ENCODE measurements at places on chromosomes 4 and X.

- DNase-seq, result no peak
Measured at GRCh38 chr4:7530082-7530481, 95.4 kb upstream of the PSAPL1 start.

- no peak for DNase-seq
Measured at GRCh38 chr4:139834226-139834662, 168.6 kb downstream of the MGST2 start.

GRCh38 chrX:115912372-115912897 is 258.1 kb upstream of the AGTR2 start:
- no peak for DNase-seq

- DNase-seq, result no peak
Measured at GRCh38 chr4:142535009-142535408, 311.1 kb downstream of the INPP4B start.

- DNase-seq, result no peak
Measured at GRCh38 chr4:139857021-139857420, 191.4 kb downstream of the MGST2 start.

DNA sequence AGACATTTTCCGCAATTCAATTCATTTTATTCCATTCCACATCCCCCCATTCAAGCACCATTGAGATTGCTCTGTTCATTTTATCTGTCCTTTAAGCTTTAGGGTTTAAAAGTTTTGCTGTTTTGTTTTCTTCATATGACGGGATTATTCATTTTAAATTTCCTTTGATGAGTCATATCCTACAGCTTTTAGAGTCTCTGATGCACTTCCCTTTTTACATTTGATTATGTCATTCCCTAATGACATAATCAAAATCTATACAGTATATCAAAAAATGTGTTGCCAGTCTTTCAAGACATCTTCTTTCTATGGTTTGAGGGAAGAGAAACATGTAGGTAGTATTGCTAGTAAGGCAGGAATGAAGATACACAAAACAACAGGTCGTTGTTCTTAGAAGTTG is 456.3 kb downstream of the PDGFC start:
- DNase-seq, result no peak

- no peak for DNase-seq
Measured at GRCh38 chr4:39124885-39125599, 57.3 kb upstream of the WDR19 start.

DNA sequence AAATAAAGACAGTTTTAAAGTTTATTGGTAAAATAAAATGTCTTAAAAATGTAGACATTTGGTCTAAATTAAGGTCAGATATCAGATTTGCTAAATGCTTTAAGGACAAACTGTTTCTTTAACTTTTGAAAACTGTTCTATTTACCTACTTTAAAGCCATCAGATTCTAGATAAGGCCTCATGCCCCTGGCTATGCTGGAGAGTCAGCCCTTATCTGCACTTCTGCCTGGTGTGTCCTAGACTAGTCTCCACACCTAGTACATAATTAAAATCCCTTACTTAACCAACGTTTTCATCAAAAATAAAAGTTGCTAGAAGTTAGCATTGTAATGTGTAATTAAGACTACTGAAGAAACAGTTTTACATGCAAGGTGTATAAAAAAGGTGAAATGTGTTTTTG is 25.6 kb downstream of the HSD17B11 start:
- DNase-seq, result no peak

- DNase-seq, result no peak
Measured at GRCh38 chr4:1524761-1525160, 118.5 kb upstream of the NKX1-1 start.

- no peak for DNase-seq
Measured at GRCh38 chrX:155031657-155032056, 5.0 kb downstream of the FUNDC2 start.

GRCh38 chrX:132015875-132016274 is 7.2 kb upstream of the STK26 start:
- no peak for DNase-seq

DNA sequence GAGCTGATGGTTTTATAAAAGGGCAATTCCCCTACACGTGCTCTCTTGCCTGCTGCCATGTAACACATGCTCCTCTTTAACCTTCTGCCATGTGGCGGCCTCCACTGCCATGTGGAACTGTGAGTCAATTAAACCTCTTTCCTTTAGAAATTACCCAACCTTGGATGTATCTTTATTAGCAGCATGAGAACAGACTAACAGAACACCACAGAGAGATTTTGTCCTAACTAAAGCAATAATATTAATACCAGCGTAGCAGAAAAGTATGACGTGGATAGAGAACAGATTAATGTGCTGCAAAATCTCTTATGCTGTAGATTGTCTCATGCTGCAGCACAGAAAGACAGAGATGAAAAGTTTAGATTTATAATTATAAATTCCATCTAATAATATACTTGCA is 23.1 kb downstream of the AIMP1 start:
- DNase-seq, result no peak

DNA sequence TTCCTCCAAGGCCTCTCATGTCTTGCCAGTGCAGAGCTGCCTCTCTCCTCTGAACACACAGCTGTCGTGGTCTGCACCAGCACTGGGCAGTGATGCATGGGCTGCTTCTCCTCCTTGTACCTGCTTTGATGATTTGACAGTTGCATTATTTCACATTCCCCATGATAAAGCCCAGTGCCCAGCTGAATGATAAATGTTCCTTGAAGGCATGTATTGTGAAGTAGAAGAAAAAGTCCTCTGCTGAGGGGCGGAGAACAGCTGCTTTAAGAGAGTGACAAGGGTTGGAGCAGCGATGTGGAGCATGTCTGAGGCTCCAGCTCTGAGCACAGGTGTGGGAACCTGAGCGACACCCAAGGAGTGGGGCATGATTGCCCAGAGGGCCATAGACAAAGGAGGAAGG is 21.1 kb upstream of the TRIM2 start:
- no peak for DNase-seq

DNA sequence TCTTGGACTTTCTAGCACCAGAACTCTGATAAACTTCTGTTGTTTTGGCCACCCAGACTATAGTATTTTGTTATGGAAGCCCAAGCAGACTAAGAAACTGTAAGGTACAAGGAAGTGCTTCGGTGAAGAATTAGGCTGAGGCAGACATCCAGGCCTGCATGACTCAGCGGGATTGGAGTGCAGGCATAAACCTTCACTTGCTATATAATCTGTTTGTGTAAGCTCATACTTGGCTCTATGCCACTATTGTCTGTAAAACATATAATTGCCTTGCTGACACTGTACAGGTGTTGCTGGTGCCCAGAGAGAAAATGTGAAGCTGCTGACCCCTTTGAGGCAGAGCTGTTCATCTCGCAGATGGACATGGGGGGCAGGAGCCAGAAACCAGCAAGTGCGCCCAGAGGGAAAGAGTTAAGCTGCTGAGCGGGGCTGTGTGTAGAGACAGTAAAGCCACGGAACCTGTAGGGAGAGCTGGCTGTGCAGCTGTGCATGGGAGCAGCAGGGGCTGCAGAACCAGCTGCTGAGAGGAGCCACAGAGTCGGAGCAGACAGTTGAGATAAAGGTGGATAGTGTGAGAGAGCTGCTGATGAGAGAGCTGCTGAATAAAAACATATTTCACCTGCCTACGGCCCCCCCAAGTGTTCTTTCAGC is 96.2 kb downstream of the RBM46 start:
- no peak for DNase-seq

- DNase-seq, result no peak
Measured at GRCh38 chrX:155071694-155072280, 479 bp downstream of the BRCC3 start.

DNA sequence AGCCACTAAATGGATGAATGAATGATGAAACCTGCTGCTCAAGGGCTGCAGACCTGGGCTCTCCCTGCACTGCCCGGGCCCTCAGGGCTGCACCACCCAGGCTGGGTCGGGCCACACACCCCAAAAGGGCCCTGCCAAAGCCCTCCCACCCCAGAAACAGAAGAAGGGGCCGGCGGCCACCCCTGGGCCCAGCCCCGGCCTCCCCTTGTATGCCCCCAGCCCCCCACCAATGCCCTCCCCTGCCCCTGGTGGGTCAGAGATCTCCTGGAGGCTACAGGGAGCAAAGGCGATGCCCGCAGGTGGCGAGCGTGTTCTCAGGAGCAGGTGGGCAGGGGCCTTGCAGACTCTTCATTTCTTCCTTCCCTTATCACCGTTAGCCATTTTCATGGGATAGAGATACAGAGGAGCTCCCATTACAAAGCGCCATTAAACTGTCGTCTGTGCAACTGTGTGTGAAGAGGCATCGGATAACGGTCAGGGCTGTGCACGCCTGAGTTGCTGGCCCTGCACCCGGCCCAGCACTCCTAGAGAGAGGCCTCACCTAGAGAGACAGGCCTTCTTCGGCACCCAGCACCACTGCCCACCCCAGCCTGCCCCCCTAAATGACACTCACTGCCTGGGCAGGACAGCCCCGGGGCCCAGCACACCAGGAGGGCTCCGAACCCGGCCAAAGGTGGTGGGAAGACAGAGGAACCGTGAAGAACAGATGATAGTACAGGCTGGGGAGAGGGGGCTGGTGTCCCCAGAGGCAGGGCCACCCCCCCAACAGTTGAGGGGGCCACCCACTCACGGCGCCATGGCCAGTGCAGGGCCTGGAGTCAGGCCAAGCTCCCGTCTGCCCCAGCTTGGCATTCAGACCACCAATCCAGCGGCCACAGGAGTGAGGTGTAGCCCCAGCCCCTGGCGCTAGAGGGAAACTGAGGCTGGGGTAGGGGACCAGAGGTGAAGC is 133.7 kb downstream of the FAM53A start:
- no peak for DNase-seq

- DNase-seq, result no peak
Measured at GRCh38 chr4:24858026-24858425, 54.8 kb downstream of the CCDC149 start.

- no peak for DNase-seq
Measured at GRCh38 chr4:61841714-61842113, 641.6 kb downstream of the ADGRL3 start.

- no peak for DNase-seq
Measured at GRCh38 chrX:71650333-71650969, 16.9 kb upstream of the LOC101059915 start.

DNA sequence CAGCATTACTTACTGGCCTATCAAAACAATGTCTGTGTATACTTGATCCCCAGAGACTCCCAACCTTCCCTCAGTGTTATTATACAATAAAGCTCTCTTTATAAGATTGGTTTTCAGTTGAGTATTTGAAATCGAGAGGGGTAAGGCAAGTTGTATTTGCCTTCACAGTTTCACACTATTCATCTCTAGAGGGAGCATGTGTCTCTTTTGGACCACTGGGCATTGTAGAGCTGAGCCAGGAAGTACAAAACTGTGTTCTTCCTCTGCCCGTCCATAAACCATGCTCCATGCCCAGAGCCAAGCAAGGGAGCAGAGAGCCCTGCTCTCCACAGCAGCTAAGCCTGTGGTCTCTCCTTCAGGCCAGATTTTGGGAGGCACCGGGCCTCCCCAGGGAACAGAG is 61.5 kb upstream of the HHIP start:
- DNase-seq, result no peak

DNA sequence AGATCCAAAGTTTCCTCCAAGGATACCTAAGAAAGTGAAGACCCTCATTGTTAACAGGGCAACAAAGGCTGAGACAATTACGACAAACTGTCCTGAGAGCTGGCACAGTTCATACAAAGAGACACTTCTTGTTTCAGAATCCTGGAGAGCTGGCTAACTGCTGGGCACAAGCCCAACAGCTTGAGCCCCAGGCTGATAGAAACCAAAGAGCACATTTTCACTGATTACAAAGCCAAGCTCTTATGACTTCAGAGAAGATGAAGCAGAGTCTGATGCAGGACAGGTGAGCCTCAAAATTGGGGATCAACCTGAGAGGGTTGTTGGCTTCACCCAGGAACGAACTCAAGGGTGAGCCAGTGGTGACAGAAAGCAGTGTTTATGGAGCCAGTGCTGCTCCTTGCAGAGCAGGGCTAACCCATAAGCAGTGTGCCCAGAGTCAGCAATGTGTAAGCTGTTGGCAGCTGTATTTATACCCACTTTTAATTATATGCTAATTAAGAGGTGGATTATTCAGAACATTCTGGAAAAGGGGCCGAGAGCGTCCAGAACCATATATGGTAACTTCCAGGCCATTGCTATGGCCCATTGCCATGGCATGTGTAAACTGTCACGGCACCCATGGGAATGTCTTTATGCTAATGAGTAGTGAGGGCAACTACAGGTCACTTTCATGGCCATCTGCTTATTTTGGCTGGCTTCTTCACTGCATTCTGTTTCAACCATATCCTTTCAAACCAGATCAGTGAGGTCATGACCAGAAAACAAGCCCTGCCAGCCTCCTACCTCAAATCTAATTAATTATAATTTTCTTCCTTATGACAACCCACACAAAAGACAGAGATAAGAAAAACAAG is 183.7 kb downstream of the EVC2 start:
- DNase-seq, result no peak

DNA sequence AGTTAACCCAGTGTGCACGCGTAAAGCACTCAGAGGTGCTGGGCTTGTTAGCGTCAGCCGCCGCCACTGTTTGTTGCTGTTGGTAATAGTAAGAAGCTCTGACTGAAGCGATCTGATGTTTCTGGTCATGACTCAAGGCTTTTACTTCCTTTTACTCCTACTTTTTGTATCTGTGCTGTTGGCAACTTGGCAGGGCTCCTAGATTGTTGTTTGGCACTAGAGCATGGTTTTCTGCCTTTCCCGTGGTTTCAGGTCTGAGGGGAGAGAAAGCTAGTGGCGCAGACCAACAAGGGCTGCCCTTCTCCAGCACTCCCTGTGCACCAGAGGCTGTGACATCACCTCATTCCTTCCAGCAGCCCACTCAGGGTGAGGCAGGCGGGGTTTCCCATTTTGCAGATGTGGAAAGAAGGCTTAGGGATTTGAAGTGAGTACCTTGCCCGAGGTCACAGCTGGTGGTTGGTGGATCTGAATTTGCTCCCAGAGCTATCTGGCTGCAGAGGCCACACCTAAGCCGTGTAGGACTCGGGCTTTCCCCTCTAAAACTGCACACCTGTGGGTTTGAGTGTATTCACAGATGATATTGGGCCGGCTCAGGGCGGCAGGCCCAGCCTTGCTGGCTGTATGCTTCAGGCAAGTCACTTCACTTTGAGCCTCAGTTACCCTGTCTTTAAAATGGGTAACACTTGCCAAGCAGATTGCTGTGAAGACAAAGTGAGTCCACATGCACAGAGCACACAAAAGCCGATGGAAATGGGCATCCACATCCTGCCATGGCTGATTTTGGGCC is 51.2 kb upstream of the TADA2B start:
- DNase-seq, result no peak

All from stimulated activated CD8-positive, alpha-beta memory T cell treated with anti-CD3 and anti-CD28 coated beads, Interleukin-15, amount 100 ng/mL, for 24 hours (primary cell).